ENCODE measurements at places on chromosomes 2 and 18.

DNA sequence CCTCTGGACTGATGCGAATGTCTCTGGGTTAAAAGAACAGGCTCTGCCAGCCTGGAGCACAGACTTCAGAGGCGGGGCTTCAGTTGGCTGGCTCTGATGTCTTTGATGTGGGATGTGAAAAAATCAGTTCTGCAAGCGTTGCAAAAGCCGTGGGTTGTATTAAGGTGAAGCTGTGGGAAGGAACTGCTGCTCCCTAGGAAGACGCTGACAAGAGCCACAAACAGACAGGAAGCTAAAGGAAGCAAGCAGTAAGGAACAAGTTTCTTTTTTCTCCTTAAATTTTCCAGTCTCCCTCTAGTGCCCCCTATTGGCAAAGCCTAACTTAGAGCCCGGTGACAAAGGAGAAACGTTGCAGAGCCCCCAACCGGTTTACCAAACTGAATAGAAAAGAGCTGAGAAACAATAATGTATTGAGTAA, 239.0 kb downstream of the CCDC178 start:
- DNase-seq: no peak

- DNase-seq: no peak
Measured at GRCh38 chr18:49359732-49360444, 100.6 kb downstream of the DYM start.

GRCh38 chr2:151616760-151617339, 117.4 kb downstream of the NEB start:
- DNase-seq: no peak

GRCh38 chr2:46723346-46723745, 192.3 kb downstream of the MCFD2 start:
- DNase-seq: no peak

DNA sequence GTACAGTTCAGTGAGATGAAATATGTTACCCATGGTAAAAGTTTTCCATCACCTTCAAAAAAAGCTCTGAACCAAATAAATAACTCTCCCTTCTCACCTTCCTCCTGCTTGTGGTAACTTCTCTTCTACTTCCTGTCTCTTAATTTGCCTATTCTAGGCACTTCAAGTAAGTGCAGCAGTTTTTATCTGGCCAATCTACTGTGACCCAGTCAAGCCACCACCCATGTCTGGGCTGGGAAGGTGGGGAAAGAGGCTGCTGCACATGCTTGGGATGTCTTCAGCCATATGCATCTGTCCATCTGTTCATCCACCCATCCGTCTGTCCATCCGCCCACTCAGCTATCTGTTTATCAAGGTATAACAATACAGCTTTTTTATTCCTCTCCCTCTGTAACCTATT, 31.6 kb downstream of the ZNF532 start:
- DNase-seq: no peak

DNA sequence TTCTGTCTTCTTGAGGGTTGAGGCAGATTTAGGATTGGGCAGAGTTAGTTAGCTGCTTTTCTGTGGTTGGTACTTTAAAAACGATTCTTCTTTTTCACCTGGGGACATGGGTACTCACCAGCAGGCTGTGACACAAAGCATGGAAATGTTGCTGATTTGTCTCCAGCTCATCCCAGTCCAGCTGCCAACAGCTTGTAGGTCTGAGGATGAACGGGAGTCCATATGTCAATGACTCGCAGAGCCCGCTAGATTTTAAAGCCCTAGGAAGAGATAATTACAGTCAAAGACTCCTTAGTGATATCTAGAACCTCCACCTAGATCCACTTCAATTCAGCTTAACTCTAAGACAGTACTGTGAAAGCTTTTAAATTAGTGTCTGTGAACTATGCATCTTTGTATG, 20.8 kb downstream of the DOK1 start:
- DNase-seq: no peak

DNA sequence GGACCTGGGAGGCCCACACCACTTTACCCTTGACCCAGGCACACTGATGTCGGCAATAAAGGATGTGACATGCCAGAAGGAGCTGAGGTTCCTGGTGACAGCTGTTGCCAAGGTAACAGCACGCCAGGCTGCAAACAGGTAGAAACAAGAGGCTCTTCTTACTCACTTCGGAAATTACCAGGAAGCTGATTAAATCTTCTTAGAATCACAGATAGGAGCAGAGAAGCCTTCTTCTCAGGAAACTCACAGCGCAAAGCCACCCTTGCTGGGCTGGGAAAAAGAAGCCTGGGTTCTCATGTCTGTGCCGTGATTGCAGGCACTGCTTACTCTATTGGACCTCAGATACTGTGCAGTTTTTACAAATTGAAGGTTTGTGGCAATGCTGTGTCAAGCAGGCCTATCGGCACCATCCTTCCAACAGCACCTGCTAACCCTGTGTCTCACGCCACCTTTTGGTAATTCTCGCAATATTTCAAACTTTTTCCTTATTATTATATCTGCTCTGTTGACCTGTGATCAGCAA, 61.0 kb upstream of the TAF1B start:
- DNase-seq: peak; percentile 82

- DNase-seq: no peak
Measured at GRCh38 chr2:24586955-24587354, 95.9 kb downstream of the NCOA1 start.

DNA sequence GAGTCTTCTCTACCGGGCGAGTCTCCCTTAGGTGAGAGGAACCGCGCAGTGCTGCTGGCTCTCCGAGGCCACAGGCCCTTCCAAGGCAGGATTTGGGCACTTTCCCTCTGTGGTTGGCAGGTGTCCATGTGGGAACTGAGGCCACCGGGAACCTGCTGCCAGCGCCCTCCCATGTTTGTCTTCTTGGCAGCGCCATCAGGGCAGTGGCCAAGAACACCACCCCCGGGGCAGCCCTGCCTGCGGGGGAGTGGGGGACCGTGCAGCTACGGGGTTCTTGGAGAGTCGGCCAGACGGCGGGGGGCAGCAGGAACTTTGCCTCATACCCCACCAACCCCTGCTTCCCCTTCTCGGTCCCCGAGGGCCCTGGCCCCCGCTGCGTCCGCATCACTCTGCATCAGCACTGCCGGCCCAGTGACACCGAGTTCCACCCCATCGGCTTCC, 10.0 kb downstream of the CAPN10 start:
- DNase-seq: no peak

DNA sequence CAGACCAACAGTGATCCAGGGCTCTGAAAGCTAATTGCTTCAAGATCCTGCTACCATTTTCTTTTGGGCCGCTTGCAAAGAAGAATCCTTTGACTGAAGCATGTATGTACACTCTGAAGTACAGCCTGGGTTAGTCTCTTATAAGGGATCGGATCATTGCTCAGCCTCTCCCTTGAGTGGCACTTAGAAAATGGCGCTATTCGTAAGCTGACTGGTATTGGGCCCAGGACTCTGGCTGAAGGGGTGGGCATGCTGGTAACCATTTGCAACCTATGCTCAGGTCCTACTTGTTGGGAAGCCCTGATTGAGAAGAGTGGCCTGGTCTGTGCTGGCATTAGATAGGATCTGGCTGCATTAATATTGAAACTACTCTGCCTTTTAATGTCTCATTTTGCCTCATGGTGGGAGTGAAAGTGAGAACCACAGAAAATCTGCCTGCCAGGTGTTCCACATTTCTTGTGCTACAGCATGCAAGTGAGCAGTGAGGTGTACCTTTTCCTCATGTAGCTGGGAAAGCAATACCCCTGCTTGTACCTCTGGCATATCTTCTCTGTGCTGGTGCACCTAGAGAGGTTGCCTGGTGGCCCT, 661 bp upstream of the MGAT5 start:
- DNase-seq: peak; percentile 48

GRCh38 chr2:144812288-144812687, 292.4 kb upstream of the ZEB2 start:
- DNase-seq: no peak

DNA sequence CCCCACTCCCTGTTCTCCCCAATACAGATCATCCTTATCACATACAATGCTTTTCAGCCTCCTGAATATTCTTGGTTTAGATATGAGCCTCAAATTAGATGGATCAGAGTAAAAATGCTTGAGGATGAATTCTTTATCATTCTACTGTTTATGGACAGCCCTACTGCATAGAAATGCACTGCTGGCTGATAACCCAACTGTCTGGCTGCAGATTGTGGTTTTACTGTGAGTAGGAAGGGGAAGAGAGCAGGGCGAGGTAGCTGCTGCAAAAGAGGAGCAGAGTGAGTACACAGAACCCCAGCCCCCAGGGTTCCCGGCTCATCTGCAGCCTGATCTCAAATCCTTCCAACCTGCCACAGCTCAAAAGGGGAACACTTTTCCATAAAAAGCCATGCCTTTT, 29.4 kb upstream of the NCOA1 start:
- no peak for DNase-seq

GRCh38 chr2:8506746-8507145, 175.1 kb upstream of the ID2 start:
- DNase-seq: no peak

DNA sequence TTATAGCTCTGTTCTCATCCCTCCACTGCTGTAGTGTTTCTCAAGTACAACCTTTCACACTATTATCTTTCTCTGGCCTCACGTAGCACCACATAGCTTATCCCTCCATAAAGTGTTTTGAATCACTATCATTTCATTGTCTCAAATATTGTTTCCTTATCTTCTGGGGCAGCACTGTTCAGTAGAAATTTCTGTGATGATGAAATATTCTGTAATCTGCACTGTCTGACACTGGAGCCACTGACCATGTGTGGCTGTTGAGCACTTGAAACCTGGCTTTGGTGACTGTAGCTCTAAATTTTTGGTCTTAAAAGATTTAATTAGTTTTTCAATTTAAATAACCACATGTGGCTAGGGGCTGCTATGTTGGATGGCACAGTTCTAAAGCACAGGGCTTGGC, 78.9 kb downstream of the CPS1 start:
- no peak for DNase-seq

GRCh38 chr2:17853799-17854198, 24.7 kb upstream of the KCNS3 start:
- no peak for DNase-seq

DNA sequence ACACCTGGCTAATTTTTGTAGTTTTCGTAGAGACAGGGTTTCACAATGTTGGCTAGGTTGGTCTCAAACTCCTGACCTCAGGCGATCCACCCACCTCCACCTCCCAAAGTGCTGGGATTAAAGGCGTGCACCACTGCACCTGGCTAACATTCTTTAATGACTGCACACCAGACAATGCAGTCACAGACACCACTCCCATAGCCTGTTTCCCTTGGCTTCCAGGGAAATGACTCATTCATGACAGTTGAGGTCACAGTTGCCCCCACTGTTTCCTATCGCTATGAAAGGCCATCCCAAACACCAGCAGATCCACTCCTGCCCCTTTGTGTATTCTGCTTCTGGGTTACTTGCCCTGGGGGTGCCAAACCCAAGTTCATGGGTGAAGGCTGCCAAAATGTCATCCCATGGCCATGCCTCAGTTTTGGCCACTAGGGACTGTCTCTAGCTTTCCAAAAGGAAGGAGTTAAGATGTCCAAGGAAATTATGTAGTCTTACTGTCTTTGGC, 8.7 kb downstream of the CHMP1B start:
- DNase-seq: peak; percentile 26

GRCh38 chr2:45301307-45302277, 292.3 kb upstream of the SIX2 start:
- DNase-seq: no peak

DNA sequence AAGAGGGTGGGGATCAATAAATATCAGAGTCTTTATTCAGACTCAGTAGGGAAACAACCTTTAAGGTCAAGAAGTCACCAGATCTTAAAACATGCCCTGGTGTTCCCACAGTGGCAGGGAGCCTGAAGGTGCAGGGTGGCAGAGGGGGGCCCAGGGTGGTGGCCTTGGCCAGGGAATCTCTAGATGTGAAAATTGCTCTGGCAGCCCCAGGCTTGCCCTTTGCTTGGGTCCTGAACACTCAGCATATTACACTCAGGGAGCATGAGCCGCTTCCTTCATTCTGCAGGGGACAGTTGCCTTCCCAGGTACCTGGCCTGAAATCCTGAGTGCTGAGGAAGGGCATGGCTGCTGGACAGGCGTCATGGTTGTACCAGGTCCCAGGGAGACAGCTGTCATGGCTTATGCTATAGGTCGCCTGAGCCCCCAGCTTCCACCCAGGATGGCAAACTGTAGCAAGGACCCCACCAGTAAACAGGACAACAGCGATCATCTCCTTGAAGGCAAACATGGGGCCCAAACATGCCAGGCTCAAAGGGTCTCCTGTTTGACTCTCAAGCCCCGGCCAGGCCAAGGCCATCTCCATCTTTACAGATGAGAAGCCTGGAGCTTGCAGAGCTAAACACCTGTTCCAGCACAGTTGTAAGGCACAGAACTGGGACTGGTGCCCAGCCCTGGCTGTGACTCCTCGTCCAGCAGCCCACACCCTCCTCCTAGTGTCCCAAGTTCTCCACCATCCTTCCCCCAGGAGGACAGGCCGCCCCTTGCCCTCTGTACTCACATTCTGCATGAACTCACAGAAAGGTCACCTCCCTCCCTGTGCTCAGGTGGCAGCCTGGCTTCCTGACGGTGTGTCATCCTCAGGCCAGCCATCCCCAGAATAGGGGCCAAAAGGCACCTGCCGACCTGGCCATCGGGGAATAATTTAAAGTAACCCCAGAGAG, 14.6 kb downstream of the ABCG8 start:
- DNase-seq: no peak

- DNase-seq: peak; percentile 30
Measured at GRCh38 chr18:62396381-62396780, 71.3 kb downstream of the TNFRSF11A start.

Measured in activated CD4-positive, alpha-beta T cell treated with anti-CD3 and anti-CD28 coated beads for 48 hours (primary cell).